ENCODE measurements at places on chromosomes 7 and 10.

DNA sequence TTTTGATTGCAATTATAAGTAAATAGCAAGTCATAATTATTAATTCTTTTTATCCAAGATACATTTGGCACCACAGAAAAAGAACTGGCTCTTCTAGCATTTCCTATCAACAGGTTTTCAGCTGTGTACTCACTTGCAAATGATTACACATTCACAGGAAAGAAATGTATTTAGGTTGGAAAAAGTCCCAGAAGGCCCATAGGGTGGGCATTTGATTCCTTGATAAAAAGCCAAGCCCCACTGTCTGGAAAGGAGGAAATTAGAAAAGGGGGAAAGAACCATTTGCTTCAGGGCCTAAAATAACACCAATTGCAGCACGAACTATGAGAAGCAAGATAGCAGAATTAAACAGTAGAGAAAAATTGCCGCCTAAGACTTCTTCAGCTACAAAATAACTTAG lies 80.8 kb upstream of the COL1A2 start:
- peak; percentile 74 for DNase-seq

GRCh38 chr7:23044581-23044980 lies 30.7 kb upstream of the HYCC1 start:
- DNase-seq, result no peak

DNA sequence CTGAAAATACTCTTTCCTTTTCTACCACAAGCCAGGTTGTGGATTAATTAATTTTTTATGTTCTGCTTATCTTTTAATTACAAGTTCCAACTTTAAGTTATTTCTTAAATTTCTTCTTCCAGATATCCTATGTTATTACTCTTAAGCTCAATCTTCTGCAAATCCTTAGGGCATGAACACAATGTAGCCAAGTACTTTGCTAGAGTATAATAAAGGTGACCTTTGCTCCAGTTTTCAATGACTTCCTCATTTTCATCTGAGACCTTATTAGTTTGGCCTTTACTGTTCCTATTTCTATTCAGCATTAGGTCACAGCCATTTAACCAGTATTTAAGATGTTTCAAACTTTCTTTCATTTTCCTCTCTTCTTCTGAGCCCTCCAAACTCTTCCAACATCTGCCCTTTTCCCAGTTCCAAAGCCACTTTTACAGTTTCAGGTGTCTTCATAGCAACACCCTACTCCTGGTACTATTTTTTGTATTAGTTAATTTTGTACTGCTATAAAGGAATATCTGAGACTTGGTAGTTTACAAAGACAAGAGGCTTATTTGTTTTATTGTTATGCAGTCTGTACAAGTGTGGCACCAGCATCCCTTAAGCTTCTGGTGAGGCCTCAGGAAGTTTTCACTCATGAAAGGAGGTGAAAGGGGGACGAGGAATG lies 886.2 kb upstream of the GHITM start:
- DNase-seq, result no peak

DNA sequence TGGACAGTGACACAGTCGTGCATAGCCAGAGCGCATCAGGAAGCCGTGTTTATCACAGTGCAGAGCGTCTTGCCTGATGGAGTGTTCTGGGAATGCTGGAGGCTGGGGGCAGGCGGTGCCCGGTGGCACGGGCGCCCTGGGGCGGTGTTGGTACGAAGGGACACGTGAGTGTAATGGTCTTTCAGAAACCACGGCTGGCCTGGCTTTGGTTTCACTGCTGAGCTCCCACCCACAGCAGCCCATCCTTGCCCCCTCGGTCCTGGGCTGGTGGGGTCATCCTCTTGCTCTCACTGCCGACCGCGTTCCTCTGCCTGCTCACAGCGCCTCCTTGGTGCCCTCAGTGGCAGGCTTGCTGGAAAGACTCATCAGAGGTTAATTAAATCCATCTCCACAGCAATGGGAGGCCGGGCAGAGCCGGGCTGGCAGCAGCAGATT lies 50.6 kb downstream of the NKX6-2 start:
- DNase-seq, result no peak

DNA sequence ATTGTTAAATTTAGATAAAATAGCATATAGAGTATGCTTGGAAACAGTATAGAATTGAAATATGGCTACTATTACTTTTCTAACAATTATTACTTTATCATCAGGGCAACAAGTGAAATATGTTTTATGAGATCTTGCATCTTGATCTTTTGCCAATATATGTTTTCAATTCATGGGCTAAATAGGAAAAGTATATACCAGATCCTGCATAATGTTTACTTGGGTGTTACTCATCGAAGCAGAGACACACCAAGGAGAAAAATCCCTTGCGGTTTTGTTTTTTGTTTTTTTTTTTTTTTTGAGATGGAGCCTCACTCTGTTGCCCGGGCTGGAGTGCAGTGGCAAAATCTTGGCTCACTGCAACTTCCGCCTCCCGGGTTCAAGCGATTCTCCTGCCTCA lies 541.4 kb downstream of the SUGCT start:
- DNase-seq, result no peak

GRCh38 chr7:73742753-73743641 lies 4.4 kb upstream of the ABHD11 start:
- no peak for DNase-seq

DNA sequence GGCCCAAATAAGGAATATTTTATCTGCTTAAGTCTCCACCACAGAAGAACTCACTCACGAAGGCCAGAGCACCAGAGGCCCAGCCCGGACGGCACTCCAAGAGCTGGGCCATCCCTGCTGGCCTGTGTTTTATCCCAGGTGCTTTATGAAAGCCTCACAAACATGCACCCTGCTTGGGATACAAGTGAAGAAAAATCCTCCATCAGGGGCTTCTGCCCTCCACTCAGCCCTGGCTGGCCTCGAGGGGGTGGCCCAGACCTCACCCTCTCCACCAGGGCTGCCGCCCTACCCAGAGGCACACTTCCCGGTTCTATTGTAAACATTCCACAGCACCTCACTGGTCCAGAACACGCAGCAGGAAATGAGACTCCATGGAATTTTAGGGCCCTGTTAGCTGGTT lies 19.8 kb upstream of the DNAAF5 start:
- no peak for DNase-seq

- no peak for DNase-seq
Measured at GRCh38 chr10:23150091-23150490, 42.0 kb upstream of the PTF1A start.

GRCh38 chr7:139708541-139708940 lies 69.3 kb downstream of the HIPK2 start:
- no peak for DNase-seq

GRCh38 chr10:69160809-69161241 lies 19.2 kb upstream of the SUPV3L1 start:
- peak; percentile 14 for DNase-seq

DNA sequence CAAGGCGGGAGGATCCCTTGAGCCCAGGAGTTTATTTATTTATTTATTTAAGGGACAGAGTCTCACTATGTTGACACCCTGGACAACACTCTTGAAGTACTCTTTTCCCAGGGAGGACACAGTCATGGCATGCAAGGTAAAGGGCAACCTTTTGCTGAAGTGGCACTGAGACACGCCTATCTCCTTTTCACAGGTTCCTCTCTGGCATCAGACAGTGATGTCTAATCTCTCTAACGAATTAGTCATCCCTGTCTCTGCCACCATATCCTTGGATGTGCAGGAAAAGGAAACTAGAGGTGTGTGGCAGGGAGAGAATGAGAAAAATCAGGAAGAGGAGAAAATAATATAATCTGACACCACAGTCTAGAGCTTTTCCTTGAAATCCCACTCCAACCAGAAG lies 19.5 kb downstream of the CPVL start:
- no peak for DNase-seq

DNA sequence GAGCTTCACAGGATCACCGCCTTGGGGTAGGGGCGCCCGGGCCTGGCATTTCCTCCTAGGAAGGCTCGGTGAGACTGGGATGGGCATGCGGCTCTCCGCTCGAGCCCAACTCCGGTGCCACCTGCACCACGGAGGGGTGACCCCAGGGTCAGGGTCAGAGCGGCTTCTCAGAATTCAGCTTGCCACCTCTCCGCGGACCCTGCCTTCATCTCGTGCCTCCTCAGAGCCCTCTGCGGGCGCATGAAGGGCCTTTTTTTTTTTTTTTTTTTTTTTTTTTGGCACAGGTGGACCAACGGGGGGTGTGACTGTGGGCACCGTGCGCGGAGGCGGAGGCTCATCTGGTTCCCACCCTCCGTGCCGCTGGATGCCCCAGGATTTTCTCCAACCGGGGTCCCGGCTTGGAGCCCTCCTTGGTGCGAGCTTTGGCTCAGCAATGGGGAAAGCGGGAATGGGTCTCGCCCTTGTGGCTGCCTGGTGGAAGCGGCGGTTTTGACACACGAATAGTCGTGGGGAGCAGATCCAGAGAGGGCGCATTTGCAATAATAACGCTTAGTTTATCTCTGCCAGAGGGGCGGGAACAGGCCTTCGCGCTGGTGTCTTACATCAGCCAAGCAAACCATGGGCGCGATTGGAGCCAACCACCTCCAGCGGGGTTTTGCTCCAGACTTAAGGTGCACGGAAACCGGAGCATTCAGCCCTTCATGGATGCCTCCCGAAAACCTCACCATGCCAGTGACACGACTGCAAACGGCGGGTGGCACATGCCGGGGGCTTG lies 5.0 kb upstream of the TNRC18 start:
- DNase-seq, result peak; percentile 87

- DNase-seq, result peak; percentile 19
Measured at GRCh38 chr10:30940256-30940655, 91.4 kb downstream of the ZNF438 start.

GRCh38 chr7:2755531-2755930 lies 67.5 kb downstream of the AMZ1 start:
- no peak for DNase-seq

- DNase-seq, result peak; percentile 58
Measured at GRCh38 chr7:94064541-94065191, 60.5 kb upstream of the BET1 start.

DNA sequence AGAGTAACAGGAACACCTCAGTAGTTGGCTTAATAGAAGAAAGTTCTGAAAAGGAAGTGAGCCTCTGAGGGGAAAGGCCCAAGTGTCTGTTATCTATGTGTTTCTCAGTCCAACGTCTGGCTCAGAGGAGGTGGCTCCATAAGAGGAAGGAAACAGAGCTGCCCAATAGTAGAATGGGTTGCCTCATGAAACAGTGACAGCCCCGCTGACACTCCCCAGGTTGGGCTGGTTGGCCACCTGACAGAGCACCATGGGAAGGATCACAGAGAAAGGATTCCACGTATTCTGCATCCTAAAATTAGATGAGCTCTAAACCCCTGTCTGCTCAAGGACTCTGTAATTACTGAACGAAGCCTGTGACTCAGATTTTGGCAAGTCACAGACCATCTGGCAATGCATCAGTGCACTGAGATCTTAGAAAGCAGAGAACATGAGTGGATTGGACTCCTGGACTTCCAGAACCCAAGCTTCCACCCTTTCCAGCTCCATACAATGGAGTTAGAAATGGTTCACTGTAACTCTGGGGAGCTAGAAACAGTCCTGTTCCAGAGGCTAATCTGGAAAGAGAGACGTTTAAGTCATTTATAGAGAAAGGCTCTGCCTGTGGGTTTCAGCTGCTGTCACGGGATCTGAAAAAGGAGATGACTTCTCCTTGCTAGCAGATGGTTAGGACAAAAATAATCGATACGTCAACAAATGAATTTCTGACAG lies 2.9 kb downstream of the PKD2L1 start:
- no peak for DNase-seq

- no peak for DNase-seq
Measured at GRCh38 chr7:102191556-102192379, 94.9 kb upstream of the SH2B2 start.

DNA sequence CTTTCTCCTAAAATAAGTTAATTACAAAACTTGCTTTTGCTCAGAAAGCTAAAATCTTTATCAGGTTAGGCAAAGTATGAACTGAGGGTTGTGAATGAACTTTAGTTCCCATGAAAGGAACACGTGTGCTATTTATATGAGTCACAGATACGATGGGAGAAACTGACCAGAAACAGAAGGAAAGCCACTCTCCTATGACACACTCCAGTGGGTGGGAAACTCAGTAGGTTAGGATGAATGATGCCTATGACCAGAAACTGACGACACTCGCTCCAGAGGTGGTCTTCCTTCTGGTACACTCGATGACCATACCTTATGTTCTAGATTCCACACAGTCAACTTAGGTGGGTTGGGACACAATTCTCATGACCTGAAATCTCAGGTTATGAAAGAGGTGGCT lies 215.7 kb upstream of the INHBA start:
- DNase-seq, result peak; percentile 70

GRCh38 chr10:127802531-127803095 lies 65.6 kb downstream of the FOXI2 start:
- no peak for DNase-seq

DNA sequence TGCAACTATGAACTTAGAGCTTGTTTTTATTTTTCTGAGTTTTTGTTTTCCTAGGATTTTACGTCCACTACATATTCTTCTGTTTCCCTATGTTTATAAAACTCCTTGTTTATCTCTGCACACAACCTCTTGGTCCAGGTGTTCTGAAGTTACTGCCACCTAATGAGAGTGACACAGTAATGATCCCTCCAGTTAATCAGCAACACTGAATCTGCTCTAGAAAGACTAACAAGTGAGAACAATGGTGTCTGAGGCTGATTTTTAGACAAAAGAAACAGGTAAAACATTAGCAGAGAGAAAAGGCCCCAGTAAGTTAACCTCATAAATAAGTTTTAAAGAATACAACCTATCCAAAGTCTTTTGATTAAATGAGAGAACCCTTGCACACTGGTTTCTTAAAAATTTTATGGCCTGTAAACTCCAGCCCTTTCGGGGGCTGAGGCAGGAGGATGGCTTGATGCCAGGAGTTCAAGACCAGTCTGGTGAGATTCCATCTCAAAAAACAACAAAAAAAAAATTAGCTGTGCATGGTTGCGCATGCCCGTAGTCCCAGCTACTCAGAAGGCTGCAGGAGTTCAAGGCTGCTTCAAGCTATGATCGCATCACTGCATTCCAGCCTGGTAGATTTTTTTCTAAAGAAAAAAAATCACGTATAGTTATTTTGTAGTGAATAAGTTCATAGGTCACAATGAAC lies 397.6 kb downstream of the MAGI2 start:
- peak; percentile 1 for DNase-seq

DNA sequence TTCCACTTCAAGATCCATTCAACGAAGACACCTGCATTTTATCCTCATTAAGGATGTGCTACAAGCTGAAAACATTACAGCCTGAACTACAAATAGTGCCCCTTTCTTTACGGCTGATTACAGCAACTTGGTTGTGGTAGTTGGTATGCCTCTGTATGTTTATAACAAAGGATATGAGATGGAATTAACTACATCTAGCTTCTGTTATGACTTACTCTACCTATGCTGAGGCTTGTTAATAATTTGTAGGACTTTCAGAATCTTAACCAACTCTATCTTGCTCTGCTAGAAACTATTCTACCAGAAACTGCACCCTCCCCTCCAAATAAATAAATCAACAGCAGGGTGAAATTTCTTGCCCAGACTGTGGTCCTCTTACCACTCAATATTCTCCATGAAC lies 448.1 kb downstream of the GRM8 start:
- DNase-seq, result no peak

GRCh38 chr7:158245724-158246041 lies 341.9 kb downstream of the PTPRN2 start:
- no peak for DNase-seq

DNA sequence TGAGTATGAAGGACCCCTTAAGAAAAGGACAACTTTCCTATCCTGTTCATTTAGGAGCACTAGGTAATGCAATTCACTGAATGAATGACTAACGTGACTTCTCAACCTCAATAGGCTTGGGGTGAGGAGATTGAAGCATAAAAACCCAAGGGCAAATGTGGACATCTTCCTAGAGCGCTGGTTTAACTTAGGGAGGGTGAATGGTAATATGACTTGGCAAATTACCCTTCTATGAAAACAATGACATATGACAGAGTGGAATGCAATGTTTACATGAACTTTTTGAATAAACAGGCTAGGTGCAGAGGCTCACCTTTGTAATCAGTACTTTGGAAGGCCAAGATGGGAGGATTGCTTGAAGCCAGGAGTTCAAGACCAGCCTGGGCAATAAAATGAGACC lies 83.9 kb upstream of the ANK3 start:
- no peak for DNase-seq

Measured in fibroblast of pulmonary artery (primary cell).